ENCODE measurements at places on chromosomes 16 and 17.

DNA sequence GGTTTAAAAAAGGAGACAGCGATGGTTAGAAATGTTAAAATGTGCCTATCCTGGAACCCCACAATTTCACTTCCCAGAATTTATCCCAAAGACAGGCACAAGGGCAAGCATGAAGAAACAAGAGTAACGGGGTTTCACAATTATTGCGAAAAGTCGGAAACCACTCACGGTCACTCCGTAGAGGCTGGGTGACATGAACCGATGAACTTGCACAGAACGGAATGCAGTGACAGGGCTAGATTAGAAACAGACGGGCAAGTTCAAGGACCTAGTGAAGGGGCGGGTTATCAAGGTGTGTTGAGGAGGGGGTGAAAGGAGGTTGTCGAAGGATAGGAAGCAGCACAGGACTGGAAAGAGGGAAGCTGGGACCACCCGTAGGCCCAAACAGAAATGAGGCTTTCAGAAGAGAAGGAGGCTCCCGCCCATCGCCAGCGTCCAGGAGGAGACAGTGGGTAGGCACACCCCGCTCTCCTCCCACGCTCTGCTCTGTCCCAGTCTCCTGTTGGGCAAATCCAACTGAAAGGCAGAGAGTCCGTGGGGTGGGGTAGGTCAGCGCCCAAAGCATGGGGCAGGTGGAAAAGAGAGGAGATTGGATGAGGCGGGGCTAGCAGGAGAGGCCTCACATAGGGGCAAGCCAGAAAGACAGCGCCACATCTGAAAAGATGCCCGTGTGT lies 47.4 kb upstream of the JPH3 start:
- DNase-seq, result no peak

DNA sequence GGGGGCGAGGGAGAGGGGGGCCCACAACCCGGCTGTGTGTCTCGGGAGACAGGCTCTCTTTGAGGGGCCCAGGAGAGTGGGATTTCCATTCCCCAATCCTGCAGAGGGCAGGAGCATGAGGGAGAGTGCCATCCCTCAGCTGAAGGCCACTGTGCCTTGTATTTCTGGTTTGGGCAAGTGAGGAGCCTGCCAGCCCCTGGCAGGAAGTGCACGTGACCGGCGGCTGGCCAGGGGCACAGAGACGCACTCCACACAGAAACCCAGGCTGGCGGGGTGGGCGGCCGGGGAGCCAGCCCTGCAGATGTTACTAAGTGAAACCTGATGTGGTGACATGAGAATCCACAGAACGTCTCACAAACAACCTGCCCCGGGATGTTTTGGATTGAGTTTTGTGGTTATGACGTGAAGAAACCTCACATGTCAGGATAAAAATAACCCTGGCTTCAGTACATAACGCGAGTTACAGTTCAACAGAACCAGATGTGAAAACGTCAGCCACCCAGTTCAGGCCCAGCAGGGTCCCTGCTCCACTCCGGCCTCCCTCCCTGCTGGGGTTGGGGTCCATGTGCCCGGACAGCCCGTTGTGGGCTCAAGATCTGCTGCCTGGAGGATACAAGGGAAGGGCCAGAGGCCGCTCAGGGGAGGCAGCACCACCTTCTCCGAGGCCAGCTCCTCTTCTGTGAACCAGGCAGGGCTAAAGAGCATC lies 51.7 kb upstream of the MTSS2 start:
- peak; percentile 91 for DNase-seq

GRCh38 chr17:4082136-4082924 lies 60.5 kb downstream of the ZZEF1 start:
- no peak for DNase-seq

- peak; percentile 68 for DNase-seq
Observed at GRCh38 chr17:21302711-21303425, 18.4 kb downstream of the MAP2K3 start.

DNA sequence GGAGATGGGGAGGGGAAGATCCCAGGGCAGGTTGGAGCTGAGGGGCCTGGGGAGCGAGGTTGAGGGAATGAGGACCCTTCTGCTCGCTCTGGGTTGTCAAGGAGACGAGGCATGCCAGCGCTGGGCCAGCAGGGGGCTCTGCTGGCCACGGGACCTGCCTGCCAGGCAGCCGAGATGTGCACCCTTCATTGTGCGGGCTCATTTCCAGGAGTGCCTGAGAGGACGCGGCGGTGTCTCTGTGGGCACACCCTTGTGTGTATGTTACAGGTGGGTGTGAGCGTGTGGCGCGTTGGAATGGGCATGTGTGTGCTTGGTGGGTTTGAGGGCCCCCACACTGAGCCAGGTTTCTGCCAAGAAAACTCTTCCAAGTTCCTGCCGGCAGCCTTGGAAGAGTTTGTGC lies 15.9 kb downstream of the ARHGAP23 start:
- peak; percentile 87 for DNase-seq

DNA sequence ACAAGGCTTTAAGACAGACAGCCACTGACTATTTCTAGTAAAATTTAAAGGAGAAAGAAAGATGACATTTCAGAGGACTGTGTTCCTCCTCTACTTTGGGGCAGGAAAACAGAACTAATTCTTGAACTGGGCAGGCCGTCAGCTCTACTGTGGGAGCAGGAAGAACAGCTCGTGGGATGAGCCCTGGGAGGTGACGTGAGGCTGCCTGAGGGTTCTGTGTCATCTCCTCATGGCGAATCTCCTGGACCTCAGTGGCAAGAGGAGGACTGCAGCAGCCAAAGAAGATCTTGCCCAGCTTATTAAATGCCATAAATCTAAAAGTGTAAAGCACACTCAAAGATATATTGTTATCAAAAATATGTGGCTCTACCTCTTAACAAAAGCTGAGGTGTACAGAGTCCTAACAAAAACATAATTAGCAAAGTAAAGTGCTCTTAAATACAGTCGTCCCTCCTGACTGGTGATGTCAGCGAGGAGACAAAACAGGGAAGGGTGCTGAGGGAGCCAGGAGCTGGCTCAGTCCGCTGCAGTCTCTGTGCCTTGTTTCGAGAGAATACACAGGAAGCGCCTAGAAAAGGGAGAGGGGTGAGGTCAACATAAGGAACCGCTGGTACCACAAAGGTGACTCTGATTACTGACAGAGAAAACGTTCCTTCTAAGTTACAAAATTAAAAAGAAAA lies 58.0 kb downstream of the CREBBP start:
- DNase-seq, result no peak

- DNase-seq, result no peak
Observed at GRCh38 chr17:39706921-39707337, 7.1 kb downstream of the ERBB2 start.

Measured in sigmoid colon (tissue), 7 donors.